ENCODE measurements at places on chromosomes 1 and 21.

DNA sequence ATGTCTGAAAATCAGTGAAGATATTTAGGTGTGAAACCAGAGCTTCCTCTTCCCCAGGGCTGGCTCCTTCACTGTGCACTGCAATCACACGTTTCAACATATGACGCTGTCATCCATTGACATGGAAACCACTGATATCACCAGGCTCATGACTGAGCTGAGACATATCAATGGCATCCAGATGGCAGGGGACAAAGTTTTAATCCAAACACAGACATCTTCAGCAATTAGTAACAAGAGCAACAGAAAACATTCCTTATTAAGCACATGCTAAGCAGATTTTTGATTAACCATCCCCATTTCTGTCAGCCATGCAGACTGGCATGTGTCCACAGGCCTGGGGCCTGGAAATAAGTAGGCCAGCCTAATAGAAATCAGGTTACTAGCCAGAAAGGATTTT is 108.0 kb upstream of the ADAR start:
- DNase-seq, result peak; percentile 12

GRCh38 chr1:190244406-190244805 is 233.3 kb downstream of the BRINP3 start:
- DNase-seq, result no peak

DNA sequence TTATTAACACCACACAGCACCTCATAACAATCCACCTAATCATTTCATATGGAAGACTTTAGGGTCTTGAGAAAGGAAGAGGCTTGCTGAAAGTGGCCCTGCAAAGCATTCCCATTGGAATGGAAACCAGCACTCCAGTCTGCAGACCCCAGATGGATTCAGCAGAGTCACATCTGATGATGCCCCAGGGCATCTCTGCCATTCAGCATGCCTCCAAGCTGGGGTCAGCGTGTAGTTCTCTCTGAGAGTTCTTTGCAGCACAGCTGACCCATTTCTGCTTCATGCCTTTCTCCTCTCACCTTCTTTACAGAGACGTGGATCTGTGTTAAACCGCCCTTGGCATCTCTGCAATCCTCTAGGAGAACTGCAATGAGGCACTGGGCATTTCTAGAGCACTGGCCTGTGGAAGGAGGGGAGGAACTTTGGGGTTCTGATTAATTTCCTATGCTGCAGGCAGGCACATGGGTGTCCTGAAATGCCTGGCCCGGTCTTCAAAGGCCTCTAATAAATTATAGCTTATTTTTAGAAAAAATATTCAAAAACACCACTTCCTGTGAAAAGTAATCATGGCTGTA is 2.6 kb upstream of the LUZP1 start:
- no peak for DNase-seq

GRCh38 chr1:182217967-182218366 is 156.5 kb upstream of the ZNF648 start:
- no peak for DNase-seq

GRCh38 chr1:27970401-27970800 is 10.6 kb downstream of the XKR8 start:
- no peak for DNase-seq

GRCh38 chr1:70465911-70466310 is 54.8 kb downstream of the CTH start:
- no peak for DNase-seq

- DNase-seq, result peak; percentile 54
These were observed 53.3 kb downstream of the NENF start for GRCh38 chr1:212485913-212486618.

DNA sequence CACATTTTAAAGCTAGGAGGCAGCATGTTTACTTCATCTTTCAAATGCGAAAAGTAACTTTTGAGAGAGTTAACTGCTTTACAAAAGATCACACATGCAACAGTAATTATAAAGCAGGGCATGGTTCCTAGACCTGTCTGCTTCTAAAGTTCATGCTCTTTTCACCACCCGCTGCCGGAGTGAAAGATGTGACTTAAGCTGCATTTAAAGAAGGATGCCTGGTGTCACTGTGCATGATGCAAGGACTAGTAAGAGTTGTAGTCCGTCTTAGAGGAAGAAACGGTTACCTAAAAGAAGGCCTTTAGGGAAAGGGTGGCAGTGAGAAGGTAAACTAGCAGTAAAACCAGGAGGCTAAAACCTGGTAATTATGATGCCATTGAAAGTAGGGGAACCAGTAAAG is 1689.1 kb downstream of the KCNT2 start:
- DNase-seq, result no peak

GRCh38 chr1:87980494-87980893 is 651.8 kb downstream of the LMO4 start:
- no peak for DNase-seq

DNA sequence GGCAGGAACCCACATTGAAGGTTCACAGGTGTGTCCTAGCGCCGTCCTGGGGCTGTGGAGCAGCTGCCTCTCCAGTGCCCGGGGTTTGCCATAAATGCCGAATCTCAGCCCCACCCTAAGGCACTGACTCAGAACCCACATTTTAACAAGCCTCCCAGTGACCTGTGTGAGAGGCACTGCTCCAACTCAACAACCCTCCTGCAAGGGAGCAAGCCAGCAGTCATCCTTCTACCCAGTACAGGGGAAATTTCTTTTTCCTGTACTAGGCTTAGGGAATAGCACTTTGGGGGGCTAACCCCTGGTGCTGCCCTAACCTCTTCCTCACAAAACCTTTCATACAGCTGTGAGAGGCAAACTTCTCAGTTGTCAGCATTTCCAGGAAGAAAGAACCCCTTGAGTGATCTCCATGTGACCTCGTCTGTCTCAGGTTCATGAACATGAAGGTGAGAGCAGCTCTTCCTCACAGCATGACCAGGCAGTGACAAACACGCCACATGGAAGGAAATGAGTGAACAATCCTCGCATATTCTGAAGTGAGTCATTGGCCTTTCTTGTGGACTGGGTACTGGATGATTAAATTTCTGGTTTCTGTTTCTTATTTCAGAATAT is 11.4 kb upstream of the BCAR3 start:
- no peak for DNase-seq

- peak; percentile 64 for DNase-seq
These were observed 13.4 kb upstream of the PIAS3 start for GRCh38 chr1:145871994-145872924.

DNA sequence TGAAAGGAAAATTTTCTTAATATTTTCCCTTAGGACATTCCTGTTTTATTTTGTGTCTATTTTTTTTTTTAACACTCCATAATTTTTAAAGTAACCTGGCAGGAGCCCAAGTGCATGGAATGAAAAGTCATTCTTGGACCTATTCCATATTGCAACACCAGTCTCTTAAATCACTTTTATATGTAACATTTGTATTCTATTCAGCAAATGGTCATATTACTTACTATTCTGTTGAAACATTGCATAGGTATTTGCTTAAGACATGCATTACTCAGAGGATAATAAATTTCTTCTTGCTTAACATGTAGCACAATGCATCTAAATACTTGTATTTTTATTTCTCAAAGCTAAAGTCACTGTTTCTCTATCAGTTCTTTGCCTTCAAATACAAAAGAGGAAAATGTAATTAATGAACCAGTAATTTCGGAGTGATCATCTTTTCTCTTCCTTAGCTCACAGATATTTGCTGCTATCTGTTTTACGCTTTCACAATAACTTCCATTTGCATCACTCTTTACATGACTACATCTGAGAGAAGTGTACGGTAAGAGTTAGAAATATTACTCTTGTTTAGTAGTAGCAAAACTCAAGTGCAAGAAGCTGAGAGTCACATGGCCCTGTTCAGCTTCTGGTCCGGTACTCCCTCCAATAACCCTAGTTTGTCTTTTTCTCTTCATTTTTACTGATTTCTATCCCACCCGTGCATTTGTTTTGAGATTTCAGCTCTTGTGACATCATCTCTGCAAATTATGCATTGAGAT is 394.8 kb downstream of the USP25 start:
- DNase-seq, result peak; percentile 60

DNA sequence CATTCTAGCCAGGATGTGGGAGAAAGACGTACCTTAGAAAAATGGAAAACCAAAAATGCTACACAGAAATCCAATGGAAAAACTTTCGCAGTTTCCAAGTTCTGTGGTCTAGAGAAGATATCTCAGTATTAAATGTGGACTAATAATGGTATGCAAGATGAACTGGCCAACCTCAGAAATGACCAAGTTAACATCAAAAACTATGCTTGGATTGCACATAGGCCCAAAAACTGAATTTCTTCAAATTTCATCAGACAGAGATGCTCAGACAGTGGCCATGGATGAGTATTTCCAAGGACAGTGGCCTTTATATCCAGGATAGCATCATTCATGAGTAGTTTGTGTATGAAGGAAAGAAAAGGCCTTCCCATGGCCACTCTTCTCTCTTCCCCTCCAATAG is 132.2 kb downstream of the TIAM1 start:
- DNase-seq, result no peak

- DNase-seq, result peak; percentile 79
These were observed 33.4 kb downstream of the RGS7 start for GRCh38 chr1:241323514-241324195.

DNA sequence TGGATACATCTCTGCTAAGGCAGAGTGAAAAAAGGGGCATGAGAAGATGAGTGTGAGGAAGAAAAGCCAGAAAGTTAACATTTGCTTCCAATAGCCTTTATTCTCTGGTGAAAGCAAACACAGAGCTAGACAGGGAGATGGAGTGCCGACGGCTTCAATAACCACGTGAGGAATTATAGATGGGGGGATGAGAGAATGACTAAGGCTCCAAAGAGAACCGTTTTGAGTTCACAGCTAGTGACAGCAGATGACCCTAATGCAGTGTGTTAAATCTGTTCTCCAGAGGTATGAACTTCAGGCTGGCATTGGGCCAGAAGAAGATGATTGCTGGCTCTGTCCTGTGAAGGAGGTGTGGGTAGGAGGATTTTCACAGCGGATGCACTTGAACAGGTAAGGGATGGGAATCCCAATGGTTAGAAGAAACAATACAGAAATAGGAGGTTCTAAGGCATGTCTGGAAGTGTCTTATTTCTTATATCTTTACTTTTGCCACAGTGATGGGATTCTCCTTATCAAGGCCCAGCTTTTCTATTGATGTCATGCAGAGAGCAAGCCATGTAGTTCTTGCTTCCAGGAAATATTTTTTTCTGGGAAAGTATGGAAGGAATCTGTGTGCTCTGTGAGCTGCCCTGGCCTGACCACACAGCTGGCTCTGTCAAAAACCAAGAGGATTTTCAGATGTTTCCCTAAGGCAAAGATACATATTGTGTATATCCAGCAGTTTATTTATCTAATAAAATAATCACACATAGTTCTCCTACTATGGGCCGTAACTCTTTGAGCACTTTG is 573.8 kb downstream of the LTN1 start:
- peak; percentile 33 for DNase-seq

GRCh38 chr1:6440198-6441126 is 15.9 kb downstream of the ESPN start:
- DNase-seq, result no peak

DNA sequence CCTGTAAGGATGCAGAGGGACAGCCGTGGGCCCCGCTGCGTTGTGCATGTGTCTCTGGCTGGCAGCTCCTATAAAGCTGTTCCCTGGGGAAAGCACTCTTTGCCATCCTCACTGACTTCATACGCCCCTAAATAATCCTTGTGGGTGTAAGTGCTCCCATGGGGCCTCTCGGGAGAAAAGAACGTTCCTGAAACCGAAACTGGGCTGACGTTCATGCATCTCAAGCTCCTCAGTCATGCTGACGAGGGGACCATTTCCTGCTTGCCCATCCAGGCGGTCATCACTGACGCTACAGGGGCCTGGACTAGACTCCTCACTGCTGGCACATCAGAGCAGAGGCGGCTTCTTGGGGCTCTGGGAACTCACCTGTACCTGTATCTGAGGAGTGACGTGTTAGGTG is 73.1 kb upstream of the USP24 start:
- no peak for DNase-seq

GRCh38 chr1:239389703-239390102 is 3.3 kb downstream of the CHRM3 start:
- peak; percentile 39 for DNase-seq

DNA sequence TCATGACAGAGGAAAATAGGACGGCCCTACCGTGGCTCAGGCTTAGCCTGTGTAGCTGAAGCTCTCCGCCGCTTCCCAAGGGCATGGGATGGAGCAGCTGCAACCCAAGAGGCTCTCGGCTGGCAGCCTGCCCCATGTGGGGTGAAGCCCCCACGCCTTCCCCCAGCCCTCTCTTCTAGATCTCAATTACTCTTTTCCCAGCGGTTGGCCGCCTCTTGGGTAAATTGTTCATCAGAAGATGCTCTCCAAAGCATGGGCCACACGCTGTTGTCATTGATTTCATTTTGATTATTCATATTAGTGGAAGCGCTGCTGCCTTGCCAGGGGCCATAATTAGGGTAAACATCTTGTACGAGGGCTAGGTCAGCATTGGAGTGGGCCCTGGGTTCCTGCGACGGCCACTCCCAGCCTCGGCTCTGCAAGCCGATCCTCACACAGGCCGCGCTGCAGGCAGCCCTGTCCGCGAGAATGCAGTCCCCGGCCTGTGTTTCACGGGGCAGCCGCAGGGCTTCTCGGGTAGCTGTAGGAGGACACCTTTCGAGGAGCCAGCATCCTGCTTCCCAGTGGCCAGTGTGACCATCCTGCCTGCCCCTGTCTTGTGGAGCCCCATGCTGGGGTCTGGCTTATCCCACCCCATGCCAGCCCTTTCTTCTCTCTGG is 114.4 kb upstream of the VAMP3 start:
- no peak for DNase-seq

DNA sequence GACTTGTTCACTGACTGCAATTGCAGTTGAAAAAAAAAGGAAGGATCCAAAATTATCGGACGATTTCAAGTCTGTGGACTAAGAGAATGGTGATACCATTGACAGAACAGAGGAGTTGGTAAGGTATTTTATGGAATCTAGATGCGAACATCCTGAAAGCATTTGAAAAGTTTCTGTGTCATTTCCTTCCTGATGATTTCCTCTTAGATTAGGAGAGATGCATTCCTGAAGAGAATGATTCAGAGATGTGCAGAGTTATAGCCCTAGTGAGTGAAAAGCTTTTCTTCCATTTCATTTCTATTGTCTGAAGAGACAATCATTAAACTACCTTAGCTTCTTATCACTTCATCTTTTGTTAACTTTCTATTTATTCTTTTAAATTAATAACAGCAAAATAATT is 200.0 kb downstream of the KCNK2 start:
- DNase-seq, result no peak

Data from tongue (tissue), 3 donors.